ENCODE measurements at places on chromosomes 12 and 14.

DNA sequence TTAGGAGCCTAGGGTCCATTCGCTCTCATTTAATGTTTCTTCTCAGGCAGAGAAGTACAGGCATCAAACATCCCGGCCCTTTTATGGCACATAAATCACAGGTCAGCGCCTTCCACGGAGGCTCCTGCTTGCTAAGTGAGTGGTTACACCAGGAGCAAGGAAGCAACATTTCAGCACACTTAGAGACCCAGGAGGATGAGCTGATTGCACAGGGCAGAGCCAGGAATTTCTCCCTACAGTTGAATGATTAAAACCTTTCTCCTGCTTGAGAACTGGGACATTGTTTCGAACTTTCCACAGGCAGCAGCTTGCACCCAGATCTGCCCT lies 233.4 kb downstream of the SPTSSA start:
- DNase-seq, result no peak

- no peak for DNase-seq
Measured at GRCh38 chr14:33348510-33348909, 409.8 kb downstream of the NPAS3 start.

DNA sequence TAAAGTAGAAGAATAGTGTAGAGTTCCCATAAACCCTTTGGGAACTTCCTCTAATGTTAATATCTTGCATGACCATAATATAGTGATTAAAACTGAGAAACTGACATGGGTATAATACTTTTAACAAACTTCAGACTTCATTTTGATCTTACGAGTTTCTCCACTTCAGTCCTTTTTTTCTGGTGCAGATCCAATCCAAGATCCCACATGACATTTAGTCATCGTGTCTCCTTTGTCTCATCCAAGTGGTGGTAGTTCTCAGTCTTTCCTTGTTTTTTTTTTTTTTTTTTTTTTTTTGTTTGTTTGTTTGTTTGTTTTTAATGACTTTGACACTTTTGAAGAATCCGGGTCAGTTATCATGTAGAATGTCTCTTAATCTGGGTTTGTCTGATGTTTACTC lies 179.2 kb downstream of the CACNA1C start:
- DNase-seq, result no peak

DNA sequence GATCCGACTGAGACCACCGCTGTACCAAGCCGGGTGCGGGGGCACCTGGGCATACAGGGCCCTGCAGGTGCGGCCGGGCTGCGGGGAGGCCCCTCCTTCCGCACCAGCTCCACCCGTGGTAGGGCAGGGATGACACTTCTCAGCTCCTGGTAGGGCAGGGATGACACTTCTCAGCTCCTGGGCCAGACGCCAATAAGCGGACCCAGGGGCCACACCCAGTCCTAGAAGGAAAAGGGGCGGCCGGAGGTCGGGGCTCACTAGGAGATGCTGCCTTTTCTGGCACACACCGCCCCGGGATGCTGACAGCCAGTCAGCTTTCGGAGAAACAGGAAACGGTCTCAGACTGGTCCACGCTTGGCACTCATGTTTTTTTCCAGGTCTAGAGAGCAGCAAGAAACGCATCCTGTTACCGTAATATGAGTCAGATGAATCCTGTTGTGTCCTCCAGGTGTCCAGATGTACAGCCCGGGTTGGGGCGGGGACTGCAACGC lies 34.8 kb downstream of the NFKBIA start:
- no peak for DNase-seq

DNA sequence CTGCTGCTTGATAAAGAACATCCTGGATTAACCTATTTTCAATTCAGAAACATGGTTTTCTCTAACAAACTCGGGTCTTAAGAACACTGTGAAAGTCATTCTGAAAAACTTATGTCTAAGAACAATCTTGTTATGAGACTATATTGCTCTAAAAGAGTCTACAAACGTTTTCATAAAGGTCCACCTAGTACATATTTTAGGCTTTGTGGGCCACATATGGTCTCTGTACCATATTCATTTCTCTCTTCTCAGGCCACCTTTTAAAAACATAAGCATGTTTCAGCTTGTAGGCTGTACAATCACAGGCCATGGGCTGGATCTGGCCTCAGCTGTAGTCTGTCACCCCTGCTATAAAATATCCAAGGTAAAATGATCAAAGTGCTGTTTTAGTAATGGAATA lies 39.9 kb downstream of the PPP4R3A start:
- DNase-seq, result no peak

- no peak for DNase-seq
Measured at GRCh38 chr12:53190108-53190729, 9.5 kb upstream of the CSAD start.

GRCh38 chr12:101857043-101857558 lies 20.3 kb upstream of the DRAM1 start:
- DNase-seq, result no peak

- DNase-seq, result no peak
Measured at GRCh38 chr12:12812174-12812573, 972 bp upstream of the DDX47 start.

DNA sequence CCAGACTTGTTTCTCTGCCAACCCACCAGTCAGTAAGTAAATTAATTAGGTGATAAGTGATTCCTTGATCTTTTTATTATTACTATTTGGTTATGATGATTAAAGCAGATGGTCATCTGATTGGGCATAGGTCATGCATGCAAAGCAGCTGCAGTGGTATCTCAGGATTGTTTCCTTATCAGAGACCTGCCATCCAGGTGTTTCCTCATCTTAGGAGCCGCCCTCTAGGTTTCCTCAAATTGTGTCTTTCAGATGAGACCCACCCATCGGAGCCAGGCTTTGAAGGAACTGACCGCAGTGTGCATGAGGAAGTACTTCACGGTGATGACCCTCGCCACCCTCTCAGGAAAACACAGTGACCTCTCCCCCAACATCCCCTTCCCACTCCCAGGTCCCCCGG lies 63.3 kb downstream of the ZFP36L1 start:
- DNase-seq, result no peak

GRCh38 chr12:46451276-46452021 lies 78.9 kb upstream of the SLC38A2 start:
- no peak for DNase-seq

DNA sequence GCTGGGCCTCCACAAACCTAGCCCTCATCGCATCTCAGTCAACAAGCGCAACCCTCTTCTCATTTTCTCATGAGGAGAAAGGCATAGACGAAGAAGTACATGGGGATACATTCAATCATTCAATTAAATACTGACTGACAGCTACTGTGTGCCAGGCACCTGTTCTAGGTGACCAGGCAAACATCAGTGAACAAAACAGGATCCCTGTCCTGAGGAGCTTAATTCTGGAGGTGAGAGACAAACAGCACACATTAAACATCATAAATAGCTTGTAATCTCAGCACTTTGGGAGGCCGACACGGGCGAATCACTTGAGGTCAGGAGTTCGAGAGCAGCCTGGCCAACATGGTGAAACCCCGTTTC lies 362 bp upstream of the ACYP1 start:
- no peak for DNase-seq

- no peak for DNase-seq
Measured at GRCh38 chr12:89073027-89073398, 279.3 kb downstream of the DUSP6 start.

- no peak for DNase-seq
Measured at GRCh38 chr12:3777206-3777809, 24.4 kb upstream of the CRACR2A start.

GRCh38 chr14:58227096-58227819 lies 17.4 kb upstream of the PSMA3 start:
- DNase-seq, result no peak

DNA sequence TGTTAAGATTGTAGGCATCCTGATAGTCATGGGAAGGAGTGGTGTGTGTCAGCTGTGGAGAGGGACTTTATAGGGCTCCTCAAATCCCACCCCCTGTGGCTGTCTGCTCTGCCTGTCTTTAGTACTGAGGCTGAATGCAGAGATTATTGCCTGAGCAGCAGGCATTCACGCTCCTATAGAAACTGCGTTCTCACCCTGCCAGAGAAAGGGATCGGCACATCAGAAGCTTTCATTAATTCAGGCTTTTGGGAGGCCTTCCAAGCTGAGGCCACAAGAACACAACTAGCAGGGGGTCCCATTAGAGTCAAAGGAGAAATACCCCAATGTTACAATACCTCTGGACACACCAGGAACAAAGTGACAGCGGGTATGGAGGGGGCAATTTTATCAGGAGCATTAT lies 12.6 kb downstream of the KCNK10 start:
- DNase-seq, result no peak

DNA sequence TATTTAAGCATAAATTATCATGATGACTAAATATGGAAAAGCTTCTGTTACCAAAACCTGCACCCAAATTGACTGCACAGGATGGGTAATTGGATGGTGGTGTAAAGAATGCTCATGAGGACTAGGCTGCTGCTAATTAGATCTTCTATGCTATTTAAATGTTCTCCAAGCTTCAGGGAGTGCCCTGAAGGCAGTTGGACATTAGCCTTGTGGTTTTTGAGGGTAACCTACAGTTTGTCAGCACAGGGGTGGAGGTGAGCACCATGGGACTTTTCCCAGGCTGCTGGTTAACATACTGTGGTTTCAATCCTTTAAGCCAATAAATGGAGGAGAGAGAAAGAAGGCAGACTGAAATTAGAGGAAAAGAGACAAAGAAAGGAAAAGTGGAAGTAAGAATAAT lies 145.0 kb downstream of the WIF1 start:
- no peak for DNase-seq

GRCh38 chr12:50986966-50987737 lies 34.8 kb downstream of the HIGD1C start:
- no peak for DNase-seq

- DNase-seq, result no peak
Measured at GRCh38 chr14:70773182-70773862, 36.0 kb downstream of the MAP3K9 start.

DNA sequence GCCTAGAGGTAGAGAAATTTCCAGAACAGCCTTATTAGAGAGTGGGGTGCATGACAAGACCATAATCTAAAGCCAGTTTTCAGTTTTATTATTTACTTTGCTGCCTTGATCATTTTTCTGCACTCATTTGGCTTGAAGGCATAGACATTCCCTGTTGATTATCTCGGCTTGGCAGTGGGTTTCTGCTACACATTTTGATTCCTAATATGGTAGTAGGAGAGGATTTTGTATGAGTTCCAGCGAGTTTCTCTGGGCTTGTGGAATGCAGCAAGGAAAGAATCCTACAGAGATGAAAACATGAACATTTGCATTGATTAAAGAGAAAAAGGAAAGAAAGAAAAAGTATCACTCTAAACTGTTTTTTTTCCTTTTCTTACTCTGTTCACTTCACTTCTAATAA lies 281.2 kb downstream of the PAWR start:
- DNase-seq, result no peak

DNA sequence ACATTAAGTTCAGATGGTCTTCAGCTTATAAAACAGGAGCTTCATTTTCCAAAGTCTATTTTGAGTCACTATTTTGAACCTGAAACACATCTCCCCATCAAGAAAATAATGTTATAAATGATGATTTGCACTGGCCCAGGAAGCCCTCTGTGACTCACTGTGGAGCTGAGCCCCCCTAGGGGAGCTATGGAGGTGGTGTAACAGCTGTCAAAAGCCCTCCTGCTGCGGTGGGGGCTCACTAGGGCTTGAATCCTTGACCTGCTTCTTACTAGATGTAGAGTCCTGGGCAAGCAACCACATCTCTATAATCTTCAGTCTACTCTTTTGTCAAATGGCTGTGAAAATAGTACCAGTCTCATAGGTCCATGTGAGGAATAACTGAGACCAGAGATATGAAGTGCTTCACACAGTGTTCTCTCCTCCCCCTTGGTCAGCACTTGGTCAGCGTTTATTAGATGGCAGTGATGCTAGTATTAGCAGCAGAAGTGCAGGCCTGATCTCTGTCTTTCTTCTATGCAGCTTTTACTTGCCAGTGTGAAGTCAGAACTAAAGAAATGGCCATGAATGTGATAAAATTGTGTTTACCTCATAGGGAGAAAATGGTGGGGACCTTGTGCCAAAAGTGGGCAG lies 83.4 kb downstream of the RTN1 start:
- DNase-seq, result no peak

- no peak for DNase-seq
Measured at GRCh38 chr14:91058042-91058581, 2.3 kb downstream of the RPS6KA5 start.

- no peak for DNase-seq
Measured at GRCh38 chr12:16136219-16136988, 141.1 kb downstream of the SLC15A5 start.

- no peak for DNase-seq
Measured at GRCh38 chr12:26623136-26623535, 209.9 kb downstream of the ITPR2 start.

All from activated CD4-positive, CD25-positive, alpha-beta regulatory T cell treated with anti-CD3 and anti-CD28 coated beads, Interleukin-2, amount 50 U/mL, for 72 hours (primary cell).